ENCODE measurements at places on chromosomes 3 and 15.
A peak's percentile ranks its signal among the peaks of the same experiment; 100 is the strongest.

GRCh38 chr3:46882377-46883053 is 5.0 kb downstream of the PTH1R start:
- DNase-seq, result no peak

DNA sequence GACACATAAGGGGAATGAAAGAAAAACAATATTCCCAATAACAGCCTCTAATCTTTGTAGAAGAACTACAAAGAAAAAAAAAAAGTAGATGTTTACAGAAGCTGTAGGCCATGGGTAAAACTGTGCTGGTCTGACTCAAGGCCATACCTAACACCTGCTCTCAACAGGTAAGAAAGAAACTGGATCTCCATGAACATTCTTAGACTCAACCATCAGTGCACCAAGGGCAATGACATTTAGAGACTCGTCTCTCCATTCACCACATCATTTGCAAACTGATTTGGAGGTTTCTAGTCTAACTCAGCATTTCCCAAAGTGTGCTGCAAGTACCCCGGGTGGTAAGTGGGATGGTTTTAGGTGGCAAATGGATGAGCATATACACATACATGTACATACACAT is 164.2 kb downstream of the FOXP1 start:
- no peak for DNase-seq

DNA sequence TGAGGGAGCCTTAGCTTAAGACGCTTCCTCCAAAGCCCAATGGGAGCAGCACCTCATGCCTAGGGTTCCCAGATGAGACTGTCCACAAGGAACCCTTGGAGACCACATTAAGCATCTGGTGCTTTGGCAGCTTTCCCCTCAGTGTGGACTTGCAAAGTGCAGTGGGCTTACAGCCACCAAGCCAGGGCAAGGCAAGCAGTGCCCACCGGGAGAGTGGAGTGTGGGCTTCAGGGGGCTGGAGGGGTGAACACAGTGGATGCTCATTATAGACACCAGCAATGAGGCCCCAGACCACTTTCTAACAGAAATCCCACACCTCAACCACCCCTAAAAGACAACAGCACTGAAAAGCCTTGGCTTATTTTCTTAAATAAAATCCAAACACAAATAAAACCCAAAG is 9.1 kb upstream of the MUSTN1 start:
- no peak for DNase-seq

GRCh38 chr3:75001330-75001729 is 386.9 kb upstream of the CNTN3 start:
- no peak for DNase-seq

- DNase-seq, result no peak
Observed at GRCh38 chr15:38477637-38478036, 23.7 kb downstream of the FAM98B start.

DNA sequence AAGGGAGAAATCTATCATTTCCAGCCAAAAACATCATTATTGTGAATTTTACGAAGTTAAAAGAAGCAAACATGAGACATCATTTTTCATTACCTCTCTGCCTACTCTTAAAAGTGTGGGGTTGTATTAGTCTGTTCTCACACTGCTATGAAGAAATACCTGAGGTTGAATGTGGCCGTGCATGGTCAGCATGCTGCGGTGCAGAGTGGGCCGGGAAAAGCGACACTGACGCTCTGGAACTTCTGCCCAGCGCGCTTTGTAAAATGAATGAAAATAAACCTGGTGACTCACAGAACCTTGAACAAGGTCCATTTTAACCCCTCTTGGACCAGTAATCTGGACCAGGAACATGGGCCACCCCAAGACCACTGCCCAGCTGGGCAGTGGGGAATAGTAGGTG is 31.0 kb upstream of the DNAJC13 start:
- DNase-seq, result no peak

GRCh38 chr15:61318802-61319525 is 89.9 kb upstream of the RORA start:
- no peak for DNase-seq

DNA sequence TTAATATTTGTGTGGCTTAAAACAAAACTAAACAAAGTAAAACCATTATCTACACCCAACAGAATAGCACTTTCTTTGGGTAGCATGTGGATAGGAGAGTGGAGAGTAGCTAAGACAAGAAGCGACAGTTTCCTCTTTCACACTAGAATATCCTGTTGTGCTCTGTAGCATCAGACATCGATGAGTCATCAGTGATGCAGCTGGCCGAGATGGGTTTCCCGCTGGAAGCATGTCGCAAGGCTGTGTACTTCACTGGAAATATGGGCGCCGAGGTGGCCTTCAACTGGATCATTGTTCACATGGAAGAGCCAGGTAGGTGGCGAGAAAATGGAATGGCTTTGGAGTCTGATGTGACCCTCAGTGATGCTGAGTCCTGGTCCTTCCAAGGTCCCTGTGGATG is 108.1 kb downstream of the USP13 start:
- peak; percentile 60 for DNase-seq

GRCh38 chr15:86764021-86764420 is 684.4 kb downstream of the AGBL1 start:
- no peak for DNase-seq

DNA sequence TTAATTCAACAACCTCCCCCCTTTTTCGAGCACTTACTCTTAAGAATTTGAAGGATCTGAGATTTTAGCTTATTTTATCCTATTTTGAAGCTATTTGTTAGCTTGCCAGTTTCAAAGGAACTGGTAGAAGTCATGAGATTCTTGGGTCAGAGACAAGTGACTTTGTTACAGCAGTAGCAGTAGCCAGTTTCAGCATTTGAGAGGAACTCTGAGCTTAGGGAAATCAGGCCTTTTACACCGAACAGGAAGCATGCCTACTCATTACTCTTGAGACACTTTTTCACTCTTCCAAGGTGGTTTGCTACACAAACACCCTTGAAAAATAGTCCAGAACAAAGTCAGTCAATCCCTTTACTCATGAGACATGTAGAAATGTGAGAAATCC is 24.5 kb upstream of the TM4SF1 start:
- DNase-seq, result no peak

GRCh38 chr3:115766587-115767482 is 143.5 kb downstream of the GAP43 start:
- DNase-seq, result no peak

DNA sequence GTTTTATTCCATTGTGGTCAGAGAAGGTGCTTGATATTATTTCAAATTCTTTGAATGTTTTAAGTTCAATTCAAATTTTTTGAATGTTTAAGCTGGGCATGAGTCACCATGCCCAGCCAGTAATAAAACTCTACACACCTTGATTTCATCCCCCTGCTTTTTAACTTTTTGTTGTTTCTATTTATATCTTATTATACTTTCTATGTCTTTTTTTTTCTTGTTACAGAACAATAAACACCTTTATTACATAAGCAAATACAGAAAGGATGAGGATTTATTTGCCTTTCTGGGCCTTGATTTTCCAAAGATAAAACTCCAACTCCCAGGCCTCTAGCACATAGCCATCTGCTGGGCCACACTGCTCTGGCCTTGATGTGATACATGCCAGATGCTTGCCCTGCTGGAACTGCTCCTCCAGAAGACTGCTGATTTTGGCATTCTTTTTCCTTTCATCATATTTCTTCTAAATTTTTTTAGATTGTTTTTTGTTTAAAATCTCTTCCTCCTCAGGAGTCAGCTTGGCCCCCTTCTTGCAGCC is 14.0 kb downstream of the DNAH12 start:
- no peak for DNase-seq

DNA sequence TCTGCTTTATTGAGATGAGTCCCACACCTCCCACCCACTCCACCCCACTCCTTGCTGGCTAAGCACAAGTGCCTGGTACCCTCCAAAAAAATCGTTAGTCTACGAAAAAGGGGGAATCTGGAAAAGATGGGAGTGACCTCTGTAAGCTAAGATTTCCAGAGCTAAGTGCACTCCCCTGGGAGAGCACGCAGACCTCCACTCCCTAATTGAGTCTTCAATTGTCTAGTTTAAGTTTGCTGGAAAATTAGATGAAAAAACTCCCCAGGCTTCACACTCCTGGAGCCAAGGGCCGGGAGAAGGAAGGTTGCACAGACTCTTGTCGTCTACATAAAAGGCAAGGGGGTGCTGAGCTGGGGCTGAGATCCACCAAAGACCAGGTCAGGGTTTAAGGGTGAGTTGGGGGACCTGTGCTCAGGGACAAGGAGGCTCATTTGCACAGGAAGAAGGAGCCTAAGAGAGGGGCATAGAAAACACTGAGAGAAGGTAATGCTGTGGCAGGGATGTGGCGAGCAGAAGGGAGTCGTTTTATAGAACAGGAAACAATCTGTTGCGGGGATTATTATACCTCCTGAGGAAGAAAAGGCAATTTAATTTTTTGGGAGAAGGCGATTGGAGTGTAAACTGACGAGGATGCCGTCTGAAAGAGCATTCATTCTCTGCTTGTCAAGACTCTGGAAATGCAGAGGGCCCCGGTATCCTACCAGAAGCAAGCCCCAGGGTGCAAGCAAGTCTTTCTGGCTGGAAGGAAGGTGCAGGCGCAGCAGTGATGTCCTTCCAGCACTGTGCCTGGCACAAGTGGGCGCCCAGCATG is 126.5 kb upstream of the DLG1 start:
- no peak for DNase-seq

DNA sequence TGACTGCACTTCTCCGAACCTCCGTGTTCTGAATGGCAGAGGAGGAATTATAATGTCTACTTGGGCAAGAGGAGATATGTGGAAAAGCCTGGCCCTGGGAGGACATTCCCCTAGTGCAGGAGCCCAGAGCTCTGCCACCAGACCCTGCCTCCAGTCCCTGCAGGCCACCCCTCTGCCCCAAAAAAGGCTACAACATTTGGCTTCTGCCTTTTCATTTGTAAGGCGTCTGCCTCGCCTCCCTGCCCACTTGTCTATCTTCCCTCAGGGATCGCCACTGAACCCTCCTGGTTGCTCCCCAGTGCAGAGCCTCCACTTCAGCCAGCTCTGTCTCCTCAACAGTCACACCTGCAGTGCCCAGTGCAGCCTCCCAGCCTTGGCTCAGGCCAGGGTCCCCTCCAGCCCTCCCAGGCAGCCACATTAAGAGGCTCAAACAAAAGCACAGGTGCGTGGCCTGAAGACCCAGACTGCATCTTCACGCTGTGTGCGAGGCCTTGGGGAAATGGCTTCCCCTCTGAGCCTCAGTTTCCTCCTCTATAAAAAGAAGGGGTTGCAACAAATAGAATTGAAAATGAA is 125.9 kb upstream of the SMAD3 start:
- DNase-seq, result no peak

GRCh38 chr3:168250415-168250861 is 154.7 kb upstream of the GOLIM4 start:
- peak; percentile 5 for DNase-seq

- no peak for DNase-seq
Observed at GRCh38 chr3:53231532-53232511, 24.0 kb downstream of the TKT start.

- DNase-seq, result no peak
Observed at GRCh38 chr15:35271371-35272043, 186.4 kb upstream of the NANOGP8 start.

DNA sequence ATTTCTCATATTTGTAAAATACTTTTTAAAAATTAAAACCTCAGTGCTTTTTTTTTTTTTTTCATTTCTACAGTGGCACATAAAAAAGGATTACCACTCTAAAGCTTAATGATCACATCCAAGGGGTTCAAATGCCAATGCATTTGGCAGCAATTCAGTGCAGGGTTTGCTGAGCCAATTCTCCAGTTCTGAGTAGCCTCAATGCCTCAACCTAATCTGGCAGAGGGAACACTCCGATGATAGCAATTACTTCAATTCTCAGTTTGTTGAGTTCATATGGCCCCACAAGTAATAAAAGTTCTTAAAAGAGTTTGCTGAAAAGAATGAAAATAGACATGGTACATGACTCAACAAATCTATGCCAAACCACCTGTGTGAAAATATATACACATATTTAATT is 79.3 kb upstream of the RBMS3 start:
- DNase-seq, result no peak

GRCh38 chr3:31918179-31919150 is 62.6 kb downstream of the OSBPL10 start:
- no peak for DNase-seq

DNA sequence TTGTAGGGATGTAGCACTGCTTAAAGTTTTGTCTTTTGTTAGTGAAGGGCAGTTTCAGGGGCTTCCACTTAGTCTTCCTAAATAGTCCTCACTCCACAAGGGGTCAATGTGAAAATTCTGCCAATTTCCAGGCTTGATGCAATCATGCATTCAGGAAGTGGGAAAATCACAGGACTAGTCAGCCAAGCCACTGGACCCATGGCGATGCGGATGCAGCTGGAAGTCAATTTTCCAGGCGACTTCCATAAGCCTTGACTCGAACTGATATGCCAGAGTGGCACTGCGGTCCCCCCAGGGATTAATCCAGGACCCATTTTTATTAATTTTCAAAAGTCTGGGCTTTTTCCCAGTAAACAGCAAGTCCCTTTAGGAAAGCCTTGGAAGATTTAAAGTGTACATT is 26.1 kb downstream of the GBE1 start:
- no peak for DNase-seq

DNA sequence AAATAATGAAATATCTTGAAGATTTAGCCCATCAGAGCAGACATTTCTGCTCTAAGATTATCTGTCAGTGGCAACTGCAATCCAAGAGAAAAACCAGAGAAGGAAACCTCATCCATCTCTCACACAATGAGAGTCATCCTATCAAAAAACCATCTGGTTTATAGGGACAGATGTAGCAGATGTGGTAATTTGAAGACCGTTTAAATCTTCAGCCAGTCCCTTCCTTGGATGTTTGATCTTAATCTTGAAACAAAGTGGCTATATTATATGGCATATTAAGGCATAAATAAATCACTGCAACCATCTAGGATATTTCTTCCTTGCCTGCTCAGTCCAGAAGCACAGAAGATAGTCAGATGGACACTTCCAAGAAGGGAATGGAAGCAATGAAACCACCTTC is 305.3 kb downstream of the MAGI1 start:
- DNase-seq, result no peak

- no peak for DNase-seq
Observed at GRCh38 chr15:55858661-55859060, 115.7 kb upstream of the PRTG start.

DNA sequence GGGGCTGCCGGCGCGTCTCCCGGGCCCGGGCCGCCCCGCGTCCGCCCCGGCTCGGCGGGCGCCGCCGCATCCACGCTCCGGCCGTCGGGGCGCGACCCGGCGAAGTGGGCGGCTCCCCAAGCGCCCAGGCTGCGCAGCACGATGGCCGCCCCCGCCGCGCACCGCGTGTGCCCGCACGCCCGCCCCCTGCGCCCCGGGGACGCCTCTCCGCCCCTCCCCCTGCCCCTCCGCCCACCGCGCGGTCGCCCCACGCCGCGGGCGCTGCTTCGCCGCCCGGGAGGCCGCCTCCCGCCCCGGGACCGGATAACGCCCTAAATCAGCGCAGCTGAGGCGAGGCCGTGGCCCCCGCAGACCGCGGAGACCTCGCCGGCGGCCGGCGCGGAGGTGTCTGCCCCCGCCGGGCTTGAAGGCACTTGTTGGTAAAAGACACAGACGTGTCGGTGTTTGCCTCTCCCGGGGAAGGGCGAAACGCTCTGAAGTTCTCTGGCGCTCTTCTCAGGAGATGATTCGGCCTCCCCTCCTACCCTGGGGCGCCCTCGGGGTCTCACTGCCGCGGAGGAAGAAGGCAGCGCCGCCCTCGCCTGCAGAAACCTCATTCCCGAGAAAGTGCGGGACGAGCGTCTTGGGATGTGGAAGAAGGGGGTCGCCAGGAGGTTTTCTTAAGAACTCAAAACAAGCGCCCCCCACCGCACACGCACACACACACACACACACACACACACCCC is at the start of gene BNC1:
TSS of gene BNC1 (minus strand) at position 106 of the 725 bp plus-strand sequence. CDS start at position 70, 36 bp downstream.
- DNase-seq, result peak; percentile 30

GRCh38 chr3:39718674-39719595 is 90.5 kb upstream of the MYRIP start:
- DNase-seq, result no peak

Data from HTR-8/SVneo (cell line).